AG04450 (cell line): ENCODE measurements at places on chromosomes 5 and 9.

DNA sequence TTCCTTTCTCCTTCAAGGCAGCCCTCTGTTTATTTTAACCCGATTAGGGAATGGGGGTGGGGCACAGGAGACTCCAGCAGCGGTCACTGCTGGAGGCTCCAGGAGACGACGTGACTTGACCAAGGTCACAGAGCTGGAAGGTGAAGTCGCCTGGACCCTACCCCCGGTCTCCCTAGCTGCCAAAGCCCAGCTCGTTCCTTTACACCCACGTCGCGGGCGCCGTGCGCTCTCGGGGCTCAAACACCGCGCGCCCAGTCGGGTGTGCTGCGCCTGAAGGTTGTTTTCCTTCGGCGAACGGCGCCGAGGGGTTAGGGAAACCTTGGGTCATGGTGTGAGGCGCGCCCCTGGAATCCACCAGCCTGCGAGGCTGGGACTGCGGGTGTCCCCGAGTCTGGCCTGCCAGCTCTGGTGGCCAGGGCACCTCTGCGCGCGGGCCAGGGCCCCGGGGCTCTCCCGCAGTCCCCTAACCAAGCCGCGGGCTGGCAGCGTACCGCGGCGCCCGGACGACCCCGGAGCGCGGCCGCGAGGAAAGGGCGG lies 747 bp upstream of the UNC5A start:
- no peak for DNase-seq

- no peak for DNase-seq
Observed at GRCh38 chr9:29800821-29801220, 2227.5 kb upstream of the C9orf72 start.

- no peak for DNase-seq
Observed at GRCh38 chr9:126127591-126127990, 199.0 kb upstream of the MVB12B start.

DNA sequence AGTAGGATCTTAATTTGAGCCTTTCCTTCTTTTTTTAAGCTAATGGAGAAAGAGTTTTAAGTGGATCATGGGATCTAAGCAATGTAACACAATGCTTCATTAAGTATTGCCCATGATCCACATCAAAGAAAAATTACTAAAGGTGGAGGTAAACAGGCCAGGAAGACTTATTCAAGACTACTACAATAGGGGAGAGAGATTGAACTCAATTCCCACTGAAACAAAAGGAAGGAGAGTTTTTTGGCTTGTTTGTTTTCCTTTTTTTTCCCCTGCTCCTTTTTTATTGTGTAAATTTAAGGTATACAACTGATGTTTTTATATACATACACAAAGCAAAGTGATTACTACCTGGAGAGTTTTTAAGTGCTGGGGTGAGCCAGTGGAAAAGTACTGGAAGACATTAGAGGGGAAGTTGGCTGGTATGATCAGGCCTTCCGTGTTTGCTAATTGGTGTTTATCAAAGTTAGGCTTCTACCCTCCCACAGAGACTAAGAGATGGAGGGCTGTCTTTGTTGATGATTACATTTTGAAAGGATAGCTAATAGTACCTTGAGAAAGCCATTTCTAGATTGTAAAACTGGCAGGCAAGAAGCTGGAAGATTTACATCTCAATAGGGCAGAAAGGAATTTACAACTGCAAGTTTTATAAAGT lies 262.7 kb downstream of the CHSY3 start:
- no peak for DNase-seq

GRCh38 chr5:65190328-65191053 lies 291.2 kb downstream of the ADAMTS6 start:
- peak; percentile 95 for DNase-seq

GRCh38 chr5:54667136-54667535 lies 149.6 kb downstream of the SNX18 start:
- no peak for DNase-seq

GRCh38 chr9:137813651-137814415 lies 63.7 kb upstream of the CACNA1B start:
- DNase-seq, result no peak

GRCh38 chr5:66209350-66209749 lies 65.2 kb downstream of the SREK1 start:
- no peak for DNase-seq

GRCh38 chr5:61831736-61832135 lies 474.3 kb upstream of the KIF2A start:
- DNase-seq, result no peak

- no peak for DNase-seq
Observed at GRCh38 chr9:17878810-17879370, 300.0 kb downstream of the SH3GL2 start.

GRCh38 chr9:77917800-77918199 lies 113.8 kb downstream of the GNAQ start:
- no peak for DNase-seq

DNA sequence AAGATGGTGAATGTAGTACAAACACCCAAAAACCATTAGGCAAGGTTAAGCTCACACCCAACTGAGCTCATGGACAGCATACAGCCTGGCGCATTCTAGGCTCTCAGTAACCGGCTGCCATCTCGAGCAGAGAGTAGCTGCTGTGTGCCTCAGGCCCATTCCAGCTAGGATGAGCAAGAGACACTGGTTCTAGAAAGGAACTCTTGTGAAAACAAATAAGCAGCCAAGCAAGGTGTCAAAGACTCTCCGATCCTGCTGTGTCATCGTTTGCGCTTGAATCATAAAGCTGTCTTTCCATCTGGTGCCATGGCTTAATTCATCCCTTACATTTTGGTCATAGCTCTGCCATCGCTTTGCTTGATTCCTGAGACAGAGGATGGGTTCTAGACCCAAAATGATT lies 135.4 kb upstream of the MSX2 start:
- no peak for DNase-seq

- no peak for DNase-seq
Observed at GRCh38 chr9:109733690-109734089, 46.3 kb upstream of the PALM2AKAP2 start.

DNA sequence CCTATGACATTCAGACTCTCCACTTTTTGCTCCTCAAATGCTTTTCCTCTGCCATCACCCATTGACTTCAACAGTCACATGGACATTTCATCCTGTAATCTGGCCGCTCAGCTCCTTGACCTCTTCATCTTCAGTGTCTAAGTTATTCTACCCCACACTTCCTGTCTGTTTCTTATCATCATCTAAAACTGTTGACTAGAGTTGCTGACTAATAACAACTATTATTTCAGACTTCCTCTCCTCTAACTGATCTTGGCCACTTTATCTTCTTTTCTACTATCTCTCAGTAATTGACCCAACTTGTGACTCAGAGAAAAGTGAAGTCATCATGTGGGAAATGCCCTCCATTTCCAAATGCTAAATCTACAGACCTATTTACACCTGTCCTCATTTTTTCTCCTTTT lies 254.7 kb upstream of the TRPC7 start:
- DNase-seq, result no peak

DNA sequence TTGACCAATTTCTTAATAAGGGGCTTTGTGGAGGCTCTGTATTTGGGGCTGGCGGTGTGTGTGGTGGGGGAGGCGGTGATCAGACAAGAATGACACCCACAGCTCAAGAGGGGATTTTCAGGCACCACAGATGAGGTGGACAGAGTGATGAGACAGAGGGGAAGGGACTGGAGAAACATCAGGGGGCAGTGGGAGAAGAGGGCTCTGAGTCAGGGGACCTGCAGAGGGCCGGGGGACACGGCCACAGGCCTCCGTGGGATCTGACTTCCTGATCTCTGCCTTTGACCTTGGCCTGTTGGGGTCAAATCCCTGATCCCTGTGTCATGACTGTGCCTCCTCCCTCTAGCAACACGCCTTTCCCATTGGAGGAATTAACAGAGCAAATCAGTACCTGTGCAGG lies 197.7 kb downstream of the C9orf50 start:
- no peak for DNase-seq

DNA sequence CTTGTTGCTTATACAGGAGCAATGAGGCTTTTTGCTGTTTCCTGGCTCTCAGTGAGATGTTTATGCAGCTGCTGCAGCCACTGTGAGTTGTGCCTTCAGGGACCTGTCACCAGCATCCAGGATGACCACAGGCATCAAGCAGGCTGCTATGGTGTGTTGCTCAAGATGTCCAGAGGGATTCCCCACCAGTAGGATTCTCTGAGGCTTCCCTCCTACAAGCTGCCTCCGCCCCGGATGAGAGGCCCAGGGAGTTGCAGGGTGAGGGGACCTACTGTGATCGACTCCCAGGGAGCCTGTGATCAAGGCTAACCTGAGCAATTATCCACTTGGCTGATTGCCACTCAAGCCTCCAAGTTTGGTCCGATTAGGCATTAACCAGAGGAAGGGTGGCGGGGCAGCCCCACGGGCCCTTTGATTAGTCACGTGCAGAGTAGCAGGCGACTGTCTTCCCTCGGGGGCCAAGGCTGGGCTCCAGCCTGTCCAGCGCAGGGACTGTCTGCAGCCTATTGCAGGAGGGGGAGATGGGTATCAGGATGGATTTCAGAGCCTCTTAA lies 1.8 kb upstream of the FAT2 start:
- no peak for DNase-seq

DNA sequence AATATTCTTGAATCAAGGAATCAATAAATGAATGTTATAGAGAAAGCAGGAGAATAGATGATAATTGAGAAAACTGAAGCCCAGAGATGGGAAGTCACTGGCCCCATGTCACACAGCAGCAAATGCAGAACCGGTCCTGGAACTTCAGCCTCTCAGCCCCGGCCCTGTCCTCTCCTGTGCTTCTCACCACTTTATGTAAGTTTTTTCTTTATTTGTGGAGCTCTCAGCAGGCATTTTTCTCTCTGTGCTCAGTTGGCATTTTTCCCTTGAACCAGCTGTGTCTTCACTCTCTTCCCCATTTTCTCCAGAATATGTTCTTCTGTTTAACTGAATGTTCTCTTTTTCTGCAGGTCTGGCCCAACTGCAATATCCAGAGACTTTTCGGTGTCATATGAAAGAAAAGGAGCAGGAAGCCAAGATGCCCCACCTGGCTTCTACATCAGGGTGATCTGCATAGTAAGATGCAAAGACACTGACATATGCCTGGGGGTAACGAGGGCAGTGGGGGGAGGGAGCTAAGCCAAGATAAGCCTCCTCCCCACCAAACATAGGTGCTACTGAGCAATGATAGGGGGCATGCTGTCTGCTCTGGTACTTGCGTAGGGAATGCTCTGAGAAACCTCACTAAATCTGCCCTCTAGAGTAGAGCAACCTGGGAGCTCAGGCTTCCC lies 12.8 kb upstream of the LCP2 start:
- no peak for DNase-seq

DNA sequence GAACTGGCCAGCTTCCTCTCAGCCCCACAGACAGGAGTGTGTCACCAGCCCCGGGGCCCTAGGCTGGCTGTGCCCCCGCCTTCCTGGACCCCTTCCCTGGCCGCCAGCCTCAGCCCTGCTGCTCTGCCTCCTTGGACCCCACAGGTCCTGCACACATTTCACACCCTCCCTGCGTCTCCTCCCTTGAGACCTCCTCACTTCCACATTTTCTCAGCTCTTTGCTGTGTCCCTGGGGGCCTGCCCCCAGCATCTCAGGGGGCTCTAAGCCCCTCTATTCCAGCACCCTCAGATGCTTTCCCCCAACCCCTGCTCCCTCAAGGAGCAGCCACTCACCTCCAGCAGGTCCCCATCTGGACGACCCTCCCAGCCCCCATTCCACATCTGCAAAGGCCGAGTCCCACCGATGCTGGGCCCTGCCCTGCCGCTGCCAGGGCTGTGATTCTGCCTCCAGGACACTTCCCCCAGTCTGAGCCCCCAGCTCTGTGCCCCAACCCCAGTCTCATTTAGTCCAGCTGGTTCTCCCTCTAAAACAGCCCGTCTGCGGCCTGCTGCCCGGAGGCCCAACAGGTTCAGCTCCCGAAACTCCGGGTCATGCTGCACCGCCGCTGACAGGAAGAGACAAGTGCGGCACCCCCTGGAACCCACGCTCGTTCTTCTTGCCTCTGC lies 4.2 kb downstream of the SLC34A3 start:
- DNase-seq, result no peak

DNA sequence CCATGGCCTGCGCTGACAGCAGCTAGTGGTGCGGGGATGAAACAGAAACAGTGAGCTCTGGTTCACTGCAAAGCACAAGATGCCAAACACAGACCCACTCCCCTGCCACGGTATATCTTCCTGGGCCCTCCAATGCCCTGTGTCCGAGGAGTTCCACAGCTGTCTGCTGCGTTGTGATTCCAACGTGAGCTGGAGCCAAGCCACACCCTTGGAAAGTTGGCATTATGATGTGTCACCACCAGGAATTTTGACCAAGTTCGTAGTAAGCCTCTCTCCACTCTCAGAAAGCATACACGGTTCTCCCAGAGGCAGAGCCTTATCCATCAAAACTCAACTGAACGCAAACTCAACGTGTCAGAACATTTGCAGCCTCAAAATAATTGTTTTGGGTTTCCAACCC lies 55.6 kb downstream of the MACROH2A1 start:
- DNase-seq, result no peak

DNA sequence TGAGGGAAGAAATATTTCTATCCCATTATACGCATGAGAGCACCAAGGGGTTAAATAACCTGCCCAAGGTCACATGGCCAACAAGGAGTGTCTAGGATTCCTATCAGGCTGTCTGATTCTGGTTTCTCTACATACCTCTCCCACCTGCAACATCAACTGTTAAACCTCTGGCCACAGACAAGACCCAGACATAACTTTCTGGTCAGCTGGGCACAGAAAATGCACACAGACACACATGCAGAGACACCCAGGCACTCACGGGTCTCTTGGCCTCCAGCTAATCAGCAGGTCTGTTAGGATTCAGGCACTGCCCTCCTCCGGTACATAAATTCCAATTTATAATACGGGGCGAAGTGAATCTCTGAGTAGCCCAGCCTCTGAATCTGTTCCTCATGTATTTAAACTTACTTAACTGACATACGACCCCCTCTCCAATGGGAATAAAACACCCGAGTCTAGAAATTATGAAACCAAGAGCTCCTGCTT lies 1.5 kb downstream of the SEPTIN8 start:
- DNase-seq, result no peak

DNA sequence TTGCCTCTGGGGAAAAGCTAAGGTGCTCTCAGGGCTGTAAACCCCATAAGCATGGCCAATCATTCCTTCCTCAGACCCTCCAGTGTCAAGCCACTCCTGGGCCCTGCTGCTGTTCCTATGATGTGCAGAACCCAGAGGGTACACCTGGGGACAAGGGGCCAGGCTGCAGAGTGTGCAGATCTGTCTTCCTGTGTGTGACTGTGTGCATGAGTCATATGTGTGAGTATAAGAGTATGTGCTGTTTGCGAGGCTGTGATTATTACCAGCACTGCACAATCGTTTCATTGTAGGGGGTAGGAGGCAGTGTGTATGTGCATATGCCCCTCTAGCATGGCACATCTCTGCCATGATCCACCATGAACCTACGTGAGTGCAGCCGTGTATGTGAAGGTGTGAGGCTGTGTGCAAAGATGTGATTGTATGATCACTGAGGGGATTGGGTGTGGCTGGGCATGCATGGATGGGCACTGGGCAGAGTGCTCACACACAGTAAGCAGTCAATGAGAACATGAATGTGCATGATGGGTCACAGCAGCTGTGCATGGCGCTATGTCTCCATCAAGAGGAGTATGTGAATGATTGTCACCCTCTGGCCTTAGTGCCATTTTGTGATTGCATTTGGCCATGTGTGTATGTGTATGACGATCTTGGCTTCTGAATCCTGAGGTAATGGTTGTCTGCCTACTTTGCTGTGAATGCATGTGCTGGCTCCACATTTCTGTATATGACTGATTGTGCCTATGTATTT lies 2.4 kb upstream of the OR1K1 start:
- no peak for DNase-seq

- DNase-seq, result no peak
Observed at GRCh38 chr5:10655161-10655971, 91.5 kb downstream of the ANKRD33B start.
